ENCODE measurements at places on chromosomes 1 and 21.

DNA sequence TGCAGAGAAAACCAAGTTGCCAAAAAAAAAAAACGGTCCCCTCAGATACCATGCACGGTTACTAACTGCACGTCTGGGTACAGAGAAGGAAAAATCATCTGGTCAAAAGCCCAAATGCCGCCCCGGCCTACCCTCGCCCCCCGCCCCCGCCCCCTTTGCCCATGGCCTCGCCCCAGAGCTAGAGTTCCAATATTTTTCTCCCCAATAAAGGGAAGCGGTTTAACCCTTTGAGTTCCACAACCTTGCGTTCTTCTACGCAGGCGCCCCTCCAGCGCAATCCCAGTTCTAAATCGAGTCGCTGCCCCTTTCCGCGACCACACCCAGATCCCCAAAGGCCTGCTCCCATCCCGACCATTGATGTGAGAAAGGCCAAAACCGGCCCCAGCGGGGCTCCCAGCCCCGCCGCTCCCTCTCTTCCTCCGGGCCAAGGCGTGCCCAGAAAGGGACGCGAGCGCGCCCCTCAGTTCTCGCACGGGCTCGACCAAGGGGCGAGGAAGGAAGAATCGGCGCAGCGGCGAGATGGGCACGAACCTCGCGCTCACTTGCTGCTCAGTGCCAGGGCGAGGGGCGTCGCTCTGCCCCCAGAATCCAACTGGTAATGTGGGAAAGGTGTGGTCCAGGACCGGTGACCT, 797 bp downstream of the WDR47 start:
- peak; percentile 41 for DNase-seq

- DNase-seq, result peak; percentile 12
These were observed 4.1 kb downstream of the LRRIQ3 start for GRCh38 chr1:74193908-74194307.

GRCh38 chr1:94022471-94023189, 98.3 kb downstream of the ABCA4 start:
- peak; percentile 92 for DNase-seq

DNA sequence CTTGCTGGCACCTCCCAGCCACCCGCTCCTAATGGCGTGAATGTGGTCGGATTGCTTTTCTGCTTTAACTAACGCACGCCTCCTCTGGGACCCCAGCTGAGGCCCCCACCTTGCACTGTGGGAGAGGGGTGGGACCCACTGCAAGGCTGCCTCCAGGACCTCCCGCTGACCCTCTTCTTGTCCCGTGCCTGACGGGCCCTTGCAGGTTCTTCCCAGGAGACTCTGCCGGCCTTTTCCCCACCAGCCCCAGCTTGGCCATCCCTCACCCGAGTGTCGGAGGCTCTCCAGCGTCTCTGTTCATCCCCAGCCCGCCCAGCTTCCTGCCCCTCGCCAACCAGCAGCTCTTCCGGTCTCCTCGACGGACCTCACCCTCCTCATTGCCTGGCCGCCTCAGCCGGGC, 18.6 kb downstream of the TMEM201 start:
- no peak for DNase-seq

DNA sequence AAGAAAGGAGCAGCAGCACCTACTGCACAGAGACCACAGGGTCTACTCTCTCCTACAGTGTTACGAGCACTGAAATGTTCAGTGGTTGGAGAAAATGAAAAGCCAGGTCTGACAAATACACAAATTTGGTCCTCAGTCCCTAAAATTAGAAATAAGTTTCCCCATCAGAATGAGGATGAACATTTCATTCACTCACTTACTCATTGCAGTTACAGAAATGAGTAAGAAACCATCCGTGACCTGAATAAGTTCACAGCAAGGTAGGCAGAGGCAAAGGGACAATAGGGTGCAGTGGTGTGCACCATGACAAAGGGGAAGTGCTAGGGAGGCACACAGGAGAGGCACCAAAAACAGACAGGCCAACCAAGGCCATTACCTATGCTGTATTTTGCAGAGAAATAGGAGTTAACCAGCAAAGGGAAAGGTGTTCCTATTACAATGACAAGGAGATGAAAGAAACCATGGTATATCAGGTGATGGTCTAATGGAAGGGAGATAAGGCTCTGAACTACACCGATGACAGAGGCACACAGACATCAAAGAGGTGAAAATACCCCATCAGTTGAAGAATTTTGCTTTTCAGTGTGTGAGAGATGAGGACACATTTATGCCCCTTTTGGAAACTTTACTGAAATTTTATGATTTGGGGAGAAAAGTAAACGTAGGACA, 29.4 kb downstream of the VAV3 start:
- no peak for DNase-seq

DNA sequence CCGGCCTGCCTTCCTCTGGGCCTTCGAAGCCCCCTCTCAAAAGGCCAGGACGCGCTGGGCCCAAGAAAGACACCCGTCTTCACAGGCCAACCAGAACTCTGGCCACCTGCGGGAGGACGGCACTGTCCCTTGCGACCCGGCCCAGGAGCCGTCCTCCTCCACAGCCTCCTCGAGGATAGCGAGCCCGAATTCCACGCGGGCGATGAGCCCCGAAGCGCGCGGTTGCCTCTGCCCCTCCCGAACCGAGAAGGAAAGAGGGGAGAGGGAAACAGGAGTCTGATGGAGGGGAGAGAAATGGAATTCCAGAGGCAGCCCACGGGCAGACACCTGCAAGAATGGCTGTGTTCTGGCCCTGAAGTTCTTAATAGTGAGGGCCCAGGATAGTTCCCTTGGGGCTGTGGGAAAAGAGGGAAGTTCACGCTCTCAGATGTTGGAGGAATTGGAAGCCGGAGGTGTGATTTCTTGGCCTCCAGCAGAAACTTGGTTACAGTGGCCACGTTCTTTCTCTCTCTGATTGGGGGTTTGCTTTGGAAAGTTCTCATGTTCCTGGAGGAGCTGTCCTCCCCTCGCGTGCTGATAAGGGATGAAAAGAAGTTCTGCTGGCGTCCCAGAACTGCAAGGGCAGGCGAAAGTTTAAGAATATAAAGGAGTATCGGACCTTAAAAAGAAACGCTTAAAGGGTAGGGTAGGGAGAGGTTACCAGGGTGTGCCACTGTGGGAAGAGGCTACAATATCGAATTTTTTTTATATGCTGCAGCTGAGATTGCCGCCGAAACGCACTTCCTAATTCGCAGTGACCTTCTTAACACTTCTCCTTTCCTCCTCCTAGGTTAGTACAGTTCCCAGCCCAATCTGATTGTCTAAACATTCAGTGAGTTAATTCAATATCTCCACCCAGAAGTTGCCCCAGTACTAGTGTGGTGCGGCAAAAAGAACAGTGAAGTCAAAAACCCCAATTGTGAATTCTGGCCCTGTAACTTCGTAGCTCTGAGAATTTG, 5.8 kb upstream of the SLC44A5 start:
- DNase-seq, result peak; percentile 45

DNA sequence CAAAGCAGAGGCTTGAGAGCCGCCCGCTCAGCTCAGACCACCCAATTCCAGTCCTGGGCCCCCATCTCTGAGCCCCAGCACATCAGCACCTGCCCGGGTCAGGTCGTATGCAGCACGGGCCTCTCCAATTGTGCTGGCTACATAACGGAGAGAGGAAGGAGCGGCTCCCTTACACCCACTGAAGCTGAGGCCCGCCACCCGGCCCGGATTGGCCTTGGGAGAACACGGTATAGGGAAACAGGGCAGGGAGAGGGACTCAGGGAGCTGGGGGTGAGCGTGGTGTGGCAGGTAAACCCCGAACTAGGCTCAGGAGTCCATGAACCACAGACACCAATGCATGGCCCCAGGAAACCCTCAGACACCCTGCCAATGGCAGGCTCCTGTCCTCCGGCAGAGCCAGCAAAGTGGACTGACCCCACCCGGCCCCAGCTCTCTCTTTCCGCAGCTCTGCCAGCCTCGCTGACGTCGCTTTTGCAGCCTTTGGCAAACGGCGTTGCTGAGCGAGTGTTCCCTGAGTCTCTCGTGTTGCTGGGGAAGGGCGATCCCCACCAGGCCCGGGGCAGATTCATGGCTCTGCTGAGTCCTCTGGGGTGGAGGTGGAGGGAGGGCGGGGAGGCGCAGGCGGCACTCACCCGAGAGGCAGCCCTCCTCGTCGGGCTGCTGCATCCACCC, 16.5 kb downstream of the MEGF6 start:
- peak; percentile 54 for DNase-seq

- no peak for DNase-seq
These were observed 53.1 kb downstream of the XCL1 start for GRCh38 chr1:168629466-168629865.

All from AG20443 (cell line).